ENCODE measurements at places on chromosomes 7 and 10.

- DNase-seq, result no peak
Measured at GRCh38 chr7:143979359-143979758, 20.8 kb upstream of the OR6B1 start.

GRCh38 chr10:93854975-93855374 lies 38.8 kb upstream of the SLC35G1 start:
- DNase-seq, result no peak

- no peak for DNase-seq
Measured at GRCh38 chr7:155278921-155279320, 18.8 kb upstream of the INSIG1 start.

GRCh38 chr10:58796242-58796641 lies 283.6 kb downstream of the BICC1 start:
- no peak for DNase-seq

GRCh38 chr7:28488061-28488791 lies 75.9 kb downstream of the CREB5 start:
- DNase-seq, result no peak

GRCh38 chr7:98352621-98353020 lies 48.3 kb downstream of the BAIAP2L1 start:
- no peak for DNase-seq

GRCh38 chr7:94567396-94567795 lies 57.8 kb downstream of the CASD1 start:
- no peak for DNase-seq

DNA sequence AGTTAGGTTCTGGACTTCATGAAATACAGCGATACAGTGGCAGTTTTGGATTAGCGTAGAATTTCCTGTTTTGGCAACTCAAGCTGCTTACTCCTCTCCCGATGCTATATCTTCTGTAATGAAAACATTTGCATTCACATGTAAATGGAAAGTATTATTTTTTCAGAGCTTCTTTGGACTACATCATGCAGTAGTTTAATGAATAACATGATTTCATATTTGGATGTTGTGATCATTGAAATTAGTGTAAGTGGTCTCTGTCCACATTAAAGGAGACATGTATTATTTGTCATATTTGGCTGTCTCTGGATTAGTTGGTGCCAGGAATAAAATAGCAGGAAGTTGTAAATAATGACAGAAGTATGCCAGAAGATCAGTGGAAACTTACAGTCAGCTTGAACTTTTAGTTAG lies 331.6 kb downstream of the GFRA1 start:
- DNase-seq, result no peak
